GM12892 (cell line): ENCODE measurements at places on chromosomes 13 and 19.

- no peak for DNase-seq
Measured at GRCh38 chr19:1417145-1417544, 9.8 kb downstream of the DAZAP1 start.

DNA sequence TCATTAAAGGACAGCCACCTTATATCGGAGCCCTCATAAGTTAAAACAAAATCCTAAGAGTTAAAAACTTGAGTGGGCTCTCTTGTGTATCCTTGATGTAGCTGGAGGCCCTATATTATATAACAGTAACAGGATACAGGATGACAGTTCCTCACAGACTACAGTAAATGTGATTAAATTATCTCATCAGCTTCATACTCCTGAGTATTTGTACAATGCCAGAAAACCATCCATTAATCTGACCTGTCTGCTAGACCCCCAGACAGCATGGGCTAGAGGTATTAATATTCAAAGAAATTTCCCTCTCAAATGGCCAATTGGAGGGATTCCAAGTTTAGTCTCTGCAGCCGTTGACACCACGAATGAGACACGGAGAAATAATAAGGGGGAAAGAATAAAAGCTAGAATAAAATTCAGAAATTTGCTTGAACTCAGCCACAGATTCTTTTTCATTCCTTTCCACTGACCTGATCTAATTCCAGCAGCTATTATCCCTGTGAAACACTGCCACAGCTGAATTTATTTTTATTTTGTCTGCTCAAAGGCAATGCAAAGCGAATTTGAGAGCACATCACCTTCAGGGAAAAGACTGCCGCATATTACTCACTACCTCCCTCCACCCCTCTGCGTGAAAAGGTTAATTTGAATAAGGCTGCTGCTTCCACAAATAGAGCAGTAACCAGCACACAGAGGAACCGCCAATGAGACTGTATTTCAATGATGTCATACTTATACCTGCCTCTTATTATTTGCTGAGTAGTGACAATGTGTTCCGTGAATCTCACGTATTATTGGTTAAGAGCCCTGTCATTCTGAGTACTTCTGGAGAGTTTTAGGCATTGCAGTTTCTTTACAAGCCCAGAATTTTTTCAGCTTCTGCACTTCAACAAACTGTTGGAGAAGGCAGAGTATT, 155.9 kb upstream of the KLF12 start:
- no peak for DNase-seq

- no peak for DNase-seq
Measured at GRCh38 chr19:1410789-1411188, 3.4 kb downstream of the DAZAP1 start.

GRCh38 chr19:28039677-28040381, 1173.1 kb downstream of the UQCRFS1 start:
- no peak for DNase-seq

- no peak for DNase-seq
Measured at GRCh38 chr19:6381030-6381750, 5.5 kb upstream of the PSPN start.

DNA sequence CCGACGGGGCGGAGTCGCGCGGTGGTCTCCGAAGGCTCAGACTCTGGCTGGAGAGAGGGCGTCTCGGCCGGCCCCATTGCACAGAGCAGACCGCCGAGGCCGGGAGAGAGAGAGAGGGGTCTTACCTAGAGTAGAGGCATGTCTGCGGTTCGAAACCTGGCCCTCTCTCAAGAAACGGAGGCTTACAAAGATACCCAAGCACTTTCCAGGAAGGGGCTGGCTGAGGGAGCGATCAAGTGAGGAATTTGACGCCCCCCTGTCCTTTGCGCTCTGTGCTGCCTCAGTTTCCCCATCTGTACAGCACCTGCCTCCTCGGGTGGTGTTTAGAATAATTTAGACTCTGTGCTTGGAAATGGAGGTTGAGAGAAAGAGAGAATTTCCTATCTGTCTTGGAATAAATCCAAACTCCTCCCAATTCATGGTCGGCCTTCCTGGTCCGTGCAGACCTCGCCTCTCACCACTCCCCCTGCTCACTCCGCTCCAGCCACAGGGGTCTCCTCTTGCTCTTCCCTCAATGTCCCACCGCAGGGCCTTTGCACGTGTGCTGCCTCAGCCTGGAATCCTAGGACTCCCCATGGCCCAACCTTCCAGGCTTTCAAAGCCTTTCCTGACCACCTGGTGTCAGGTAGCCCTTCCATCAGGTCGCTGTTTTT, 658 bp upstream of the ISOC2 start:
- DNase-seq, result no peak

GRCh38 chr19:17616961-17617806, 61.7 kb downstream of the COLGALT1 start:
- DNase-seq, result no peak

- peak; percentile 57 for DNase-seq
Measured at GRCh38 chr19:3366753-3367627, 607 bp downstream of the NFIC start.

DNA sequence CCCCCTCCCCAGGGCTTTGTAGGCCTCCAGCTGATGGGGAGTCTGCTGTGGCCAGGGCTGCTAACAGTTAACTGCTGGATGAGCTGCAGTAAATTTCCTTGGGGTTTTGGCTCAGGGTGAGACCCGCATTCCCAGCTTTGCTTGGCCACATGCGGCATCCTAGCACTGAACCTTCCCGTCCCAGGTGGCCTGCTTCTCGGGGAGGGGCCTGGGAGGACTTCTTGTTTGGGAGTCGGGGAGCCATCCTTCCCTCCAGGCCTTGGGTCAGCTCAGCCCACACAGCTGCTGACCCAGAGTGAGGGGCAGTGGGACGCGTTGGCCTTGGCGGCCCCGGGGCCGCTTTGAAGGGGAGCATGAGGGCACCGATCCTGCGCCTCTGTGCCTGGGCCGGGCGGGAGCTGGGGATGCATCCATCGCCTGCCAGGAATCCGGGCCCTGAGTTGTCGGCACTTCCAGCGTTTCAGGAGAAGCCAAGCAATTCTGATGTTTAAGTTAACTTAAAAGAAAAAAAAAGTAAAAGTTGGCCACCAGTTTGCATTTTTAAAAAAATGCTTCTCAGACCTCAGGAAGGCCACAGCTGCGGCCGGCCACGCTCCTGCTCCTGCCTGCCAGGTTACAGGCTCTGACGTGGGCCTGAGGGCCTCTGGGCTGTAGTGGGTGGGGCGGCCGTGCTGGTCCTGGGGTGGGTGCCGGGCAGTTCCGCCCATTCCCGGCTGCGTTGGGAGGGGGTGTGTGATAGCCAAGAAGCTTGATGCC, 27.7 kb downstream of the CRTC1 start:
- DNase-seq, result no peak

- DNase-seq, result no peak
Measured at GRCh38 chr19:14979476-14980255, at the start of gene SLC1A6. Gene SLC1A6 (minus strand): TSS chr19:14979864. CDS start chr19:14972910, 6,954 bp downstream.

- DNase-seq, result no peak
Measured at GRCh38 chr19:35141837-35142605, 1.0 kb upstream of the FXYD7 start.

DNA sequence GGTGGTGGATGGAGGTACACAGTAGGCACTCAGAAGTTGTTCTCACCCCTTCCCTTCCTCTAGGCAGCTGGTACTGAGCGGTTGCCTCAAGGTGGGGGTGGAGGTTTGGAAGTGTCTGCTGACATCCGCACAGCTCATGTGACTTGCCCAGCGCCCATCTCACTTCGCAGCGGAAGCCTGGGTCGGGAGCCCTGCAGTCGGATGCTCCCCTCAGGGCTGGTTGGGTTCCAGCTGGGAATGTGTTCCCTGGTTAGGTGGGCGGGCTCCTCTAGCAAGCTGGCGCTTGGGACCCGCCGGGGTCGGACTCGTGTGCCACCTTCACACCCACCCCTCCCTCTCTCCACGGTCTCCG, 10.2 kb downstream of the PPP1R37 start:
- DNase-seq, result no peak

- no peak for DNase-seq
Measured at GRCh38 chr19:1141944-1142343, 32.1 kb downstream of the SBNO2 start.

DNA sequence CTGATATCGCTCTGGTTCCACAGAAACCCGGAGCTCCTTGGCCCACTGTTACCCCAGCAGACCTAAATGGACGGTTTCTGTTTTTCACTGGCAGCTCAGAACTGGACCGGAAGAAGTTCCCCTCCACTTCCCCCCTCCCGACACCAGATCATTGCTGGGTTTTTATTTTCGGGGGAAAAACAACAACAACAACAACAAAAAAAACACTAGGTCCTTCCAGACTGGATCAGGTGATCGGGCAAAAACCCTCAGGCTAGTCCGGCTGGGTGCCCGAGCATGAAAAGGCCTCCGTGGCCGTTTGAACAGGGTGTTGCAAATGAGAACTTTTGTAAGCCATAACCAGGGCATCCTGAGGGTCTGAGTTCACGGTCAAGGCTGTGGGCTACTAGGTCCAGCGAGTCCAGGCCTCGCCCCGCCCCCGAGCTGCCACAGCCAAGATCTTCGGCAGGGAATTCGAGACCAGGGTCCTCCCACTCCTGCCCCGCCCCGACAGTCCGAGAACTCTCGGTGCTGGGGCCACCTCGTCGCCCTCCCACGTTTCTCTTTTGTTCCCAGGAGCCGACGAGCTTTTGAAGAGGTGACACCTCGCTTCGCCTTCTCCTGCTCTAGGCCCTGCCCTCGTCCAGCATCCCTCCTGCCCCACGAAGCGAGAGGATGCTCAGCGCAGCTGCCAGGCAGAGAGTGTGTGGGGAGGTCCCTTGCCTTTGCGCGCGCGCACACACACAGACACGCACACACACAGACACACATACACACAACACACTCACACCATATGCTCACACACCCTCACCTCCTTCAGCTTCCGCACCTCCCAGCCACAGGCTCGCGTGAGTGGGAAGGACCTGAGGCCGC, 8.8 kb downstream of the ZIC2 start:
- DNase-seq, result no peak

DNA sequence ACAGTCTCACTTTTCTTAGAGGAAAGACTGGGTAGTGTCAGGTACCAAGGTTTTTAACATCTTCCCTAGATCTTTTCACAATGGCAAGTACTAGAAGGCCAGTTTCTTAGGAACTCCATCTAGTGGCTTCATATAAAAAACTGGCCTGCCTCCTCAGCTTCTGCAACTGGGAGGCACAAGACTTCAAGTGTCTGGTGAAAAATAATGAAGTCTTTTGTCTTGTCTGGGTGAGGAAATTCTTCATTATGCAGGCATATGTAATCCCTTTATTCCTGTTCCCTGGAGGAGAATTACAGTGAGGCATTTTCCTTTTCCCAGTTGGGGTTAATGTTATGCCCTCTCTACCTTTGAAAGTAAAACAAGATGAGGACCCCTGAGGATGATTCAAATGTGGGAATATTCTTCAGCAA, 300.5 kb downstream of the NALCN start:
- no peak for DNase-seq

- no peak for DNase-seq
Measured at GRCh38 chr13:75494491-75494890, 12.5 kb upstream of the TBC1D4 start.

DNA sequence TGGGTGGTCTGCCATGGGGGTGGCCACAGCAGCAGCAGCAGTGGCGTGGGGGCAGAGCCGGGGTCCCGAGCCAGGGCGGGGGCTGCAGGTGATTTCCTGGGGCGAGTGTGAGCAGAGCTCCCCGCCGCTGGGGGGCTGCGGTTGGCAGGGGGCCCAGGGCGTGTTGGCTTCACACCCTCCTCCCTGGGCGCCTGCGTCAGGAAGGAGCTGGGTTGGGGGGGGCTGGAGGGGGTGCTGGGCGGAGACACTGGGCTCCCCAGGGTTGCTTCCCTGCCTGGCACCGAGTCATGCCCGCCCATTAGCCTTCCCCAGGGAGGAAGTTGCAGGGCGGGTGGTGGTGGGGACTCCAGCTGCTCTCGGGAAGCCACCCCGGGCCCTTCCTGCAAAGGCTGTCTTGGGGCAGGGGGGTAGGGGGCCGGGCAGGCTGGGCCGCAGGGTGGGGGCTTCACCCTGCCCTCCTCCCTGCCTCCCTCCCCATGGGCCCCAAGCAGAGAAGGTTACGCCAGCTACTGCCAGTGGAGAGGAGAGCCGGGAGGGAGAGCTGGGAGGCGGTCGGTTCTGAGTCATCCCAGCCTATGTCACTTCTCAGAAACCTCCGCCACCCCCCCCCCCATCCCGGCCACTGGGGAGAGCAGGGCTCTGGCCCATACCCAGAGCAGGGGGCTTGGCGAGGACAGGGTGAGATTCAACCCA, 4.6 kb downstream of the MIDN start:
- DNase-seq, result no peak

DNA sequence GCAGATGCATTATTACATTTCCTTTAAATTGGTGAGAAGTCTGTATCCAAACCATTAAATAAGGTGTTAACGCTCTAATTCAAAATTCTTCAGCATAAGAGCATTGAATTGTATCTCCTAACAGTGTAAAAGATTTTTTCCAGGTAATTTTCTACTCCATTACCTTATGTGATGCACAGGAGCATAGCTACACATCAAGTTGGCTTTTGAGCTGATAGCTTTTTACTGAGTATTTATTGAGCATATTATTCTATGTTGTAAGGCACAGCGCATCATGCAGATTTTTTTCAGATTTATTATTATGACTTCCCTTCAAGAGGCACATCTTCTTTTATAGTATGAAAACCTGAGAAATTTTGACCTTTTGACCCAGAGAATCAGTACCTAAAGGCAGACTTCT, 270.7 kb upstream of the MIR17HG start:
- DNase-seq, result no peak

DNA sequence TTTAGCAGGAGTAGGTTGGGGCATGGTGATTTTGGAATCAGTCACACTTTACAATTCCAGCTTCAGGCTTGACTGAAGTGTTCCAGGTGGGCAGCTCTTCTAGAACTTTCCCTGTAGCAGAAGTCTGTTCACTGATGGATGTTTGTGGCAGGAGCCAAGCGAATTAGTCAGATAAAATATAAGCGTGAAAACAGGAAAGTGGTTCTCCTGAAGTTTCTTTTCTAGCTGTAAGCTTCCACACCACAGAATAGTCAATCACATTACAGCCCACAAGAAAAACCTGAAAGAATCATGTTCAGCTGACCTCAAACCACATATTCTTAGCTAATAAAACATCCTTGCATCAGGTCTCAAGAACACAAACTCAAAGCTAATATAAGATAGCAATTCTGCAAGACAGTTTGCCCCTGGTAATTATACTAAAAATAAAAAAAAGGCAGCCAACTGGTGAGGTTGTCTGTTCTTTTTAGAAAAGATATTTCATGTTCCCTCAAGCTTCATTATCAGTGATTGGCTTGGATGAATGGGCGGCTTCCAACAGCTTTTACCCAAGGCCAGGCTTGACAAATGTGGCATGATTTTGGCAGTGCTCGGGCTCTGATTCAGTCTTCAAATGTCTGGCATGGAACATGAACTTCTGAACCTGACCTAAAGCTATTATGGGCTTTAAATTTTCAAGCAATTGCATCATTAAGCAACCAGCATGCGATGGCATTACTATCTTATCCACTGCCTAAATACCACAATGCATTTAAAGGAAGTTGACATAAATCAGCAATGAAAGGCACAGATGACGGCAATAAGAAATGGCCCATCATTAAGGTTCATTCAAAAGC, 136.8 kb downstream of the DCLK1 start:
- no peak for DNase-seq

DNA sequence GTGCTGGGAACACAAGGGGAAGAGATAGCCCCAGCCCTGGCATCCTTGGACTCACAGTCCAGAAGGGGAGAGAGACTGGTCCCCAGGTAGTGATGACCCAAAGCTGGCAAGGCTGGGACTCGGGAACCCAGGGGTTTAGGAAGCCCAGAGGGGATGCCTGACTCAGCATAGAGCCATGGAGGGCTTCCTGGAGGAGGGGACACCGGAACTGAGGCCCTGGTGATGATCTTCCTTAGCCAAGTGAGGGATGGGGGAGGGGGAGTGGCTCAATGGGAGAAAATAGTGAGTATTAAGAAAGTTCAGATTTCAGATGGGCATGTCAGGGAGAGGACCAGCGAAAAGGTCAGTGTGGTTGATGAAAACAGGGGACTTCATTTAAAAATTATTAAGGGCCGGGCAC, 26.8 kb downstream of the EXOC3L2 start:
- no peak for DNase-seq

- DNase-seq, result no peak
Measured at GRCh38 chr19:36838784-36839324, 667 bp upstream of the ZNF790 start.
